ENCODE measurements at places on chromosomes 11 and 22.
A peak's percentile ranks its signal among the peaks of the same experiment; 100 is the strongest.

GRCh38 chr11:128924104-128924503 lies 18.6 kb downstream of the TP53AIP1 start:
- no peak for DNase-seq

- no peak for DNase-seq
Observed at GRCh38 chr22:29156507-29156906, 49.2 kb upstream of the EMID1 start.

GRCh38 chr11:77473801-77474683 lies at the start of gene PAK1:
PAK1 (minus strand) TSS chr11:77474094; CDS start chr11:77392520, 81,574 bp downstream.
- peak; percentile 94 for DNase-seq

GRCh38 chr11:3156282-3156660 lies 8.8 kb downstream of the OSBPL5 start:
- DNase-seq, result no peak

- no peak for DNase-seq
Observed at GRCh38 chr11:19241260-19242178, 774 bp upstream of the E2F8 start.

GRCh38 chr11:95230810-95231126 lies 234 bp downstream of the SESN3 start:
- DNase-seq, result no peak

DNA sequence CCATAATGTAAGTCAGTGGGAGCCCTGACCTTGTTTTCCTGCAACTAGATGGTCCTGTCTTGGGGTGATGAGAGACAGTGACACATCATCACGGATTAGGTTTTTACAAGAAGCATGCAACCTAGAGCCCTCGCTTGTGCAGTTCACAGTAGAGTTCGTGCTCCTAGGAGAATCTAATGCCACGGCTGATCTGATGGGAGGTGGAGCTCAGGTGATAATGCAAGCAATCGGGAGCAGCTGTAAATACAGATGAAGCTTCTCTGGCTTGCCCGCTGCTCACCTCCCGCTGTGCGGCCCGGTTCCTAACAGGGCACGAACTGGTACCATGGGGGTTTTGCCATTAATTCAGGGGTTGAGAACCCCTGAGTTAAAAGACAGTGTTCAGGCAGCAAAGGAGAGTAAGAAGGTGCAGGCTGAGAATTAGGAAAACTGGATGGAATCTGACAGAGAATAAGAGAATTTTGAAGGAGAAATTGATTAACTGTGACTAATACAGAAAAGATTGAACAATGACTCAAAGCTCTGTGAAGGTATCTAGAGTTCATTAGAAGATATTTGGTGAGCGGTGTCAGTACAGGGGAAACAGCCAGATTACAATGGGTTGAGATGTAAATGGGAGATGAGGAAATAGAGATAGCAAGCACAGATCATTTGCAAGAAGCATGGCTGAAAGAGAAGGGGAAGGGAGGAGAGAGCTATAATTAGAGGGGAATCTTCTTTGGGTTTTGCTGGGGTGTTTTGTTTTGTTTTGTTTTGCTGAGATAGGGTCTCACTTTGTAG lies 21.0 kb downstream of the WEE1 start:
- no peak for DNase-seq
